Stimulated activated CD4-positive, alpha-beta T cell treated with anti-CD3 and anti-CD28 coated beads, Interleukin-1b, Interleukin-23, amount 100 ng/mL, for 24 hours (primary cell): ENCODE measurements at places on chromosomes 2 and 18.

DNA sequence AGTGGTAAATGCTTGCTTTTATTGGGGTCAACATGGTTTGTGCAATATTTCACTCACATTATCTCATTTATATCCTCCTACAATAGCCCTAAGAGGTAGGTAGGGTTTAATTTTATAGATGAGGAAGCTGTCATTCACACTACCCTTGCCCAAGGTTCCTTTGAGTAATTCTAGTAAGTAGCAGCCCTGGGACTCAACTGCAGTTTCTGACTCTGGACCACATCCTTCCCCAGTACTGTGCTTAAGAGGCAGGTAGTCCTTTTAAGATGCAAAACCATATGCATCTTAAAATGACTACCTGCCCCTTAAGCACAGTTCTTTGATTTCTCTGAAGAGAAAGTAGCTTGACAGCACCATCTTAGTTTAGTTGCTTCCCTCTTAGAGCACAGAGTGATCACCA lies 15.7 kb upstream of the NT5C1B start:
- DNase-seq = no peak

DNA sequence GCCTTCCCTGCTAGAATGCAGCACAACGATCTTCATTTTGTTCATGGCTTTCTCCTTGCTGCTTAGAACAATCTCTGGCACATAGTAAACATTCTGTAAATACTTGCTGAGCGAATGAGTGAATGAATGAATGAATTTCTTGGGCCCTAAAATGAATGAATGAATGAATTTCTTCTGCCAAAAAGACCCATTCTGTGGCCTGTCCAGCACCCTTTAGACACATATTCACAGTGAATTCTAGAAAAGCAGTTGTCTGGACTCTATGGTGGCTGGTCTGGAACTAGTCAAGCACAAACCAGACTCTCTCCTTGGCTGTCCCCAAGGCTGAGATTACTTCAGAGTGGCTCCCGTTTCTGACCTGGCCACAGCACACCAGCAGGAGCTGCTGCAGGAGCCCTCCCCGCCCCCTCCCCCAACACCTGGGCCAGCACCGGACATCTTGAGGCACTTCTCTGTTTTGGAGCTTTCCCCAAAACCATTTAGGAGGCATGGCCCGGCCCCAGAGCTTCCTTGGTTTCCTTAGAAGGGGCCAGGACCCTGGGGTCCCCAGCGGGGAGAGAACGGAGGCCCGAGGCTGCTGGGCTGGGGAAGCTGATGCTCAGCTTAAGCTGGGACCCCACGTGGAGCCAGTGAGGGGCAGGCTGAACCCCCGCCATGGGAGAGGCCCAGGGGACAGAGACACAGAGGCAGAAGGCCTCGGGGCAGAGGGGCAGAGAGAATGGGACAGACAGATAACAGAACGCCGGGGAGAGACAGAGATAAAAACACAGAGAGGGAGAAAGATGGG lies 159.0 kb downstream of the ZFP36L2 start:
- no peak for DNase-seq

DNA sequence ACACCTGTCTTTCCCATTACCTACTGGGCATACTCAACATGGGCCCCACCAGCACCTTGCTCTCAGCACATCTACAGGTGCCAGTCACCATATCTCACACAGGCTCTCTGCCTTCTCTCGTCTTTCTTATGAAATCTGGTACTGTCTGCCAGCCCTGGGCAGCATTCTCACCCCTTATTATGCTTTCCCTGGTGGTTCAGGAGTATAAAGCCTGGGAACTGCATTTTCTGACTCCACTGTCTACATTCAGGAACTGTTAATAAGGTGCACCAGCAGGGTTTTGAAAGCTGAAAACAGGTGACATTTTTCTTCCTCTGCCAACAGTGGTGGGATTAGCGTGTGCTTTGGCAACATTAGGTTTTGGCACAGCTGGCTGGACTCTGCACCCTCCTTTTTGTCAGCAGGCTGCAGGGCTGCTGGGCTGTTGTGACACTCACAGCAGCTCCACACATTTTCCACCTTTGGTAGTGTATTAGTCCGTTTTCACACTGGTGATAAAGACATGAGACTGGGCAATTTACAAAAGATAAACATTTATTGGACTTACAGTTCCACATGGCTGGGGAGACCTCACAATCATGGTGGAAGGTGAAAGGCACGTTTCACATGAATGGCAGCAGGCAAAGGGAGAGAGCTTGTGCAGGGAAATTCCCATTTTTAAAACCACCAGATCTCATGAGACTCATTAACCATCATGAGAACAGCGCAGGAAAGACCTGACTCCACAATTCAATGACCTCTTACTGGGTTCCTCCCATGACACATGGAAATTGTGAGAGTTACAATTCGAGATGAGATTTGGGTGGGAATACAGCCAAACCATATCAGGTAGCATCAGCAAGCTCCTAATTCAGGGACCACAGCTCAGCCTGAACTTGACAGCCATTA lies 343.1 kb upstream of the LYPD1 start:
- no peak for DNase-seq

DNA sequence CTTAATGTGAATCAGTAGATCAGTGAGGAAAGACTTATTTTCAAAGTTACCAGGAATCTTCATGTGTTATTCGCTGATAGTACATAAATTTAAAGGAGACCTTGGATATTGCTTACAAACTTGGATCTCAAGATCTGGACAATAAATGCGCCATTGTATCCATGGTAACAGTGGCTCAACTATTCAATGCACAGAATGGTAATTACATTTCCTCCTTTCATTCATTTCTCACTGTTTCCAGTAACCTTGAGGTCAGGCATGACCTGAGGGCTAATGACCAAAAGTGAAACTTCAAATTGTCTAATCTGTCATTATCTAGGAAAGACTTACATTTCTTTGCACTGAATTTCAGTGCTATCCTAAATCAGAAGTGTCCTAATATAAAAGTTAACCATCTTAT lies 8.1 kb downstream of the LRP2 start:
- DNase-seq = no peak

DNA sequence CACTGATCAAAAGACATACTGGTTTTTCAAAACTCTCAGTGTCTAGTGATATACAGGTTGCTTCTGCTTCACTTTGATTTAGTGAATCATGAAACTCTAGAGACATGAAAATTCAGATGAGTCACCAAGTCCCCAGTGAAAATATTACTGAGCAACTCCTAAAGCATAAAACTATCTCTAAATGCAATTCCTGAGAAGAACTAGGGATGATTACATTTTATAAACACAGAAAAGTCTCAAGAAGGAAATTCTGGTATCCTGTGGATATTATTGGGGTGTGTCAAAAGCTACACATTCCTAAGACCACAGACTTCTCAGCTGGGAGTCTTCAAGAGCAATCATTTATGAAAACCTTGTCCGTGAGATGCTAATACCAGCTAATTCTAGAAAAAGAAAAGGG lies 9.7 kb downstream of the LRRTM4 start:
- no peak for DNase-seq

DNA sequence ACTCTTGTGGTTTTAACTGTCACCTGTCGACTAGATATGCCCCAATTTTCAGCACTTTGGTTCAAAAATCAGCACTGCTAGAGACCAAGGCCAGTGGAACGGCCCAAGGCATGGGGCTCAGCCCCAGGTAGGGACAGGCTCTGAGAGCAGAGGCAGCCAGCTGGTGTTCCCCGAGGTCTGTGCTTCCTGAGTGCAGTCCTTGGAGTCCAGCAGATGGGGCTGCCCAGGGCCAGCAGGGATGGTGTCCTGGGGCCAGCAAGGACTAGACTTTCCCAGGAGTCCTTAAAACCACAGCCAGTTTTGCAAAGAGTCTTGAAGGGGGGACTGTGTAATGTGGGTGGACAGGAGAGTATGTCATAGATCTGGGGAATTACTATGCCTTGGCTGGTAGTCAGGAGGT lies 56.3 kb downstream of the POMC start:
- no peak for DNase-seq

DNA sequence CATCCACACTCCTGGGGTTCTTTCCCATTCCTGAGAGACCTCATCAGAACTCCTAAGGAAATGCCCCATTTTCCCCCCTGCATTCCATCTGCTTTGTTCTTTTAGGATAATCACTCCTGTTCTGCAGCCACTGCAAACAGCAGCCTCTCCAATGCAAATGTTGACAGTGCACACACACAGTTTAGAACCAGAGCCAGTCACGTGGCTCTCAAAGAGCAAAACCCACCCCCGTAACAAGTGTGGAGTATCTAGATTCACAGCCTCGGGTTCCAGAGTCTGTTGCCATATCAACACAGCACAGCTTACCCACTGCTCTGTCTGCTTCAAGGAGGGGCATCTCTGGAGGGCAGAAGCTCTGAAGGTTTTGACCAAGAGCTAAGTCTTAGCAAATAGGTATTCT lies 180.0 kb downstream of the NAPG start:
- DNase-seq = no peak

DNA sequence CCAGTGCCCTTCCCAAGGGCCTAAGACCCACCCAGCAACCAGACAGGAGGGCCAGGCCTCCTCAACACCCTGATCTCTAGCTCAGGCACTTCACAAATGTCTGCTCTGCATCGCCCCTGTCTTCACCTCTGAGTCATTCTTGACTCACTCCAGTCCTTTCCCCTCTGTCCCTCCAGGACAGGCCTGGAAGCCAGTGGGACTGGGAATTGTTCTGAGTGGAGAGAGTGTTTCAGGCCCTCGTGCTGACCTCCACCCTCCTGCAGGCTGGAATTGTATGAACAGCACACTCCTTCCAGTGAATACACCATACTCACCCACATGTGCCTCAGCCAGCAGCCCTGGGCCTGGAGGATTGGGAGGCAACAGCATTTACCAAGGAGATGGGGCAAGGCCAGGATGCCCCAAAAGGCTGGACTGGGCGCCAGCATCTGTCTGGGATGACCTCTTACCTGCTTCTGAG lies 304.2 kb downstream of the CYP26B1 start:
- DNase-seq = no peak

- no peak for DNase-seq
These were observed 31.9 kb downstream of the CCBE1 start for GRCh38 chr18:59665057-59666006.

DNA sequence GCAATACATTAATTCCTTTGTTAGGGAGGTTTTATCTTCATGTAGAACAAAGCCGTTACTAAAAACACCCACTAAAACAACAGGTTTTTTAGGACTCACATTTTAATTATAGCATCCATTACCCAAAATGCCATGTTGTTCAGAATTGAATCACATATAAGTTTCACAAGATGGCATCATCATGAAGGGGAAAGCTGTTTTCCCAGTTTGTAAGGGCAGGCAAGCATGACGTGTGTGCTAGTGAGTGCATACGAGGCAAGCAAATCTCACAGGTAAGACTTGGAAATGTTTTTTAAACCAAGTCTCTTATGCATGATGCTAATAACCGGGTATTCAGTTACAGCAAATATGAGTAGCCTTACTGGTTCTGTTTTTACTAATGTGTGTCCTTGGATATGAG lies 111.8 kb upstream of the NFATC1 start:
- DNase-seq = no peak

DNA sequence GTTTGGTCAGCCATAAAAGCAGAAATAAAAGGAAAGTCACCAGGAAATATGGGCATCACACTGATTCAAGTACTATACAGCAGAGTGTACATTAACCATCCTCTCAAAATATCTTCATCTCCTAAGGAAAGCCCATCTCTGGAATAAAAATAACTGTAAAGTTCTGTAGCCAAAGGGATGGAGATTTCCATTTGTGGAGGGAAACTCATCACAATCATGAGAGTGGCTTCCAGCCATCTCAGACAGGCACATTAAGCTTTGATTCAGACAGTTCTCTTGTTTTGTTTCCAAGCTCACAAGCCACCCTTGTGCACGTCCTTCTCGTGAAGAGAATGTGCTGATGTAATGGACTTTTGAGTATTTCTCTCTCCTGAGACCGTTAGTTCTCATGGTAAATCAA lies 695.5 kb downstream of the LRRTM4 start:
- DNase-seq = no peak
